ENCODE measurements at places on chromosomes 6 and 20. TPM values are rescaled to one million over a fixed set of nuclear protein-coding genes. Genes with fewer than 3 reads are reported as not detected.
A peak's percentile ranks its signal among the peaks of the same experiment; 100 is the strongest.

Gene HUS1B
- total RNA-seq = 1.1 TPM

Gene ADGRF5
- 24.4 TPM for total RNA-seq

Gene TSBP1
- not detected for total RNA-seq

Gene VGLL2
- 2.8 TPM for total RNA-seq

Gene TSPO2
- total RNA-seq = 0.79 TPM

Gene ZNF831
- 0.20 TPM for total RNA-seq

DNA sequence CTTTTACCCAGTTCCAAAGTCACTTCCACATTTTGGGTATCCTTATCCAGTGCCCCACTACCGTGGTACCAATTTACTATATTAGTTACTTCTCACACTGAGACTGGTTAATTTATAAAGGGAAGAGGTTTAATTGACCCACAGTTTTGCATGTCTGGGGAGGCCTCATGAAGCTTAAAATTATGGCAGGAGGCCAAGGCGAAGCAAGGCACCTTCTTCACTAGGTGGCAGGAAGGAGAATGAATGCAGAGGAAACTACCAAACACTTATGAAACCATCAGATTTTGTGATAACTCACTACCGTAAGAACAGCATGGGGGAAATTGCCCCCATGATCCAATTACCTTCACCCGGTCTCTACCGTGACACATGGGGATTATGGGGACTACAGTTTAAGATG, 106.7 kb upstream of the SAMD5 start:
- DNase-seq = no peak

DNA sequence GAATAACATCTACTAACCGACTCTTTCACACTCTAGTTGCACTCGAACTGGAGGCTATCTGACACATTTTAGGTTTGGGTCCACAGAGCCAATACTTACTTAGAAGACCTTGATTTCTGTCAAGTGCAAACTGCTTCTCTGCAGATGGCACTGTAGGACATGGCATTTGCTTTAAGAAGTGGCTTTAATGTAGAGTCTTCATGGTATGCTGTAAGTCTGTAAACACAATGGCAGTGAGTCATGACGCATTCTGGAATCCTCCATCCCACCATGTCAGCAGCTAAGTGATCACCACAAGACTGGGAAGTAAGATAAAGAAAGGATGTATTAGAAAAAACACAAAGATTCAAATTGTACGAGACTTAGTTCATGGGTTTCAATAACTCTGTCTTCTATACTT, 377.0 kb upstream of the NOX3 start:
- no peak for DNase-seq

DNA sequence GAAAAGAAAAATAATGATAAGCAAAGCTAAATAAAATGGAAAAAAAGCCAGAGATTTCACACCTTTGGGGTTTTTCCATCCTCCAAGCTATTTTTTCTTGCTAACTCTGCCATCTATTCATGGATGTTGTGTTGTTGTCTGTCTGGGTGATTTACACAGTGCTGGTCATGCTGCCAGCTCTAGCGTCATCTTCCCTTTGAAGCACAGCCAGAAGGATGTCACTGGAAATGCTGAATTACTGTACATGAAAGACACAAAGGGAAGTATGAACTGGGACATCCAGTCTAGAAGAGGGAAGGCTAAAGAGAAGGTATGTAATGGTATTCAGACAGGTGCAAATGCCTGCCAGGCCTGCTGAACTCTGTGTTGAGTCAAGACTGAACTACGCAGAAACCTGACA, 241.9 kb upstream of the STXBP5 start:
- DNase-seq = peak; percentile 20

- DNase-seq = no peak
These were observed 48.7 kb upstream of the CLVS2 start for GRCh38 chr6:122947355-122947754.

DNA sequence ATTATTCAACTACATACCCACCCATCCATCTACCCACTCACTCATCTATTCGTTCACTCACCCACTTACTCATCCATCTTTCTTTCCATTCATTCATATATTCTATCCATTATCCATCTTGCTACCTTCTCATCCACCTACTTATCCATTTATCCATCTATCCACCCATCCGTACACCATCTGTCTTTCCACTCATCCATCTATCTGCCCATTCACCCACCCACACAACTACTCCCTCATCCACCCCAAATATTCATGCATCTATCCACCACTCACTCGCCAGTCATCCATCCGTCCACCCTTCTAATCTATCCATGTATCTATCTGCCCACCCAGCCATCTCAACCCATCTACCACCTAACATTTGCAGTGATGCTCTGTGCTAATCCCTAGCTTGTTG, 13.6 kb upstream of the KCNB1 start:
- DNase-seq = no peak
